A549 treated with dexamethasone at 1 μM for 4 hours (cell line): ENCODE measurements at places on chromosomes 6 and 20. TPM values are rescaled to one million over a fixed set of nuclear protein-coding genes. Genes with fewer than 3 reads are reported as not detected.

The OR2B6 gene
- total RNA-seq = 0.14 TPM in 1 of 5 replicates, not detected in the others

The ITPA gene
- 116 to 135 TPM (median 122 TPM) in 5 replicates for total RNA-seq

The PGC gene
- total RNA-seq = 0.09 to 0.14 TPM (median 0.10 TPM) in 3 of 5 replicates, not detected in the others

The RBPJL gene
- not detected in 5 replicates for total RNA-seq

The TRIM15 gene
- total RNA-seq = not detected in 5 replicates

The SLC35D3 gene
- total RNA-seq = 0.04 to 0.07 TPM (median 0.06 TPM) in 5 replicates

The CAPN11 gene
- total RNA-seq = not detected in 5 replicates

The MRPS10 gene
- 32.3 to 39.3 TPM (median 36.2 TPM) in 5 replicates for total RNA-seq

The C6orf89 gene
- 16.4 to 21.0 TPM (median 19.2 TPM) in 5 replicates for total RNA-seq
